Progenitor cell of endocrine pancreas (in vitro differentiated cells): ENCODE measurements at places on chromosomes 7 and 10. TPM values are rescaled to one million over a fixed set of nuclear protein-coding genes. Genes with fewer than 3 reads are reported as not detected.

DNA sequence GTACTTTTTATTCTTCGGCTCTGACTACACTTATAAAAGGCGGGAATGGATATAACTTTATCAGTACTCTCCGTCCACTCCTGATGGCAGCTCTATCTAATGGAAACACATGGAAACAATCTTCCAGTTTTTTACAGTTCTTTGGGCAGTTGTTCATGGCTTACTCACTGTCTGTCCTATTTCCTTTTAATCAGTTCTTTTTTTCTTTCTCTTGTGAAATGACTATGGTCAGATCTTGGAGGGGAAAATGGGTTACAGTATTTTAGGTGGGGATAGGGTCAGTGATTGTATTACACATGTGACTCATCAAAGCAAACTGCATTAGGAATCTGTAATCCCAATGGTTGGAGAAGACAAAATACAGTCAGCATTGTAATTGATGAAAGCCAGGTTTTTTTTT, 112.4 kb downstream of the BICC1 start:
- H3K36me3 ChIP-seq = no peaks in the 10 kb centered on the region
- no peak for DNase-seq
- no peak overlapping the region for H3K27ac ChIP-seq
- H3K4me1 ChIP-seq = no peaks in the 10 kb centered on the region
- no peak overlapping the region for H3K4me3 ChIP-seq
- H3K27me3 ChIP-seq = no peaks in the 10 kb centered on the region

DNA sequence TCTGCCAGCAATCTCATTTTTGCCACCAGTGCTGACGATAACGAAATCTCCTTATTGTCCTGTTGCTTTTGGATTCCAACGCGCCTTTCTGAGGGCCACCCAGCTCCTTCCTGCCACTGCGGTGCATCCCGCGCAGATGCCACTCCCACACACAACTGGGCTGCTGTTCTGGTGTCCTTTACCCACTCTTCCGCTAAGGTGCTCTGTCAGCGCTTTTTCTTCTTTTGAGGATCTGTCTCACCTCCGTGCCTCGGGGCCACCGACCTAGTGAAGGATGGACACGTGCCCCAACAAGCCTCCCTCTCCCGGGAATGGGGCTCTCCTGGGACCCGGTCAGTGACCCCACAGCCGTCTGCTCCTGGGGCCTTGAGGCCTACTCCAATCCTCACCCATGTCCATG, 314.3 kb upstream of the COBL start:
- peaks cover 5% of the 10 kb centered on the region for H3K4me1 ChIP-seq
- H3K36me3 ChIP-seq = no peaks in the 10 kb centered on the region
- H3K27me3 ChIP-seq = peaks cover 14% of the 10 kb centered on the region
- no peak overlapping the region for H3K4me3 ChIP-seq
- DNase-seq = no peak
- H3K27ac ChIP-seq = no peak overlapping the region

Gene NUTM2E
- total RNA-seq = 0.36 and 0.40 TPM in 2 replicates

GRCh38 chr10:67438605-67439304, 257.2 kb downstream of the CTNNA3 start:
- no peaks in the 10 kb centered on the region for H3K36me3 ChIP-seq
- H3K4me1 ChIP-seq = no peaks in the 10 kb centered on the region
- no peaks in the 10 kb centered on the region for H3K27me3 ChIP-seq
- no peak overlapping the region for H3K4me3 ChIP-seq

DNA sequence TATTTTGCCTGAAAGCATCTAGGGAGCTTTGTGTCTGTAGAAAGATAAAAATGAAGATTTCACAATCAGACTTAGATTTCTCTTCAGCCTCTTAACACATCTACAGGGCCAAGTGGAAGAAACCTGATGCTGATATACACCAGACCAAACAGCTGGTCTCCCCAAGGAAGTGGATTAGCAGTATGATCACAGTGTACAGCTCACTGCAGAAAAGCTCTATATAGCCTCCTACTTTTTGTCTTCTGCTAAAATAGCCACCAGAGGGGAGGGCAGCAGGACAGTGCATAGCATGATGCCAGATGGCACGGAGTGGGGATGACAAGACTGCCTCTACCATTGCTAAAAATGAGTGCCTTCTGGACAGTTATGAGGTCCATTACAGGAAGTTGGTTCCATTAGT, 16.0 kb downstream of the FAM13C start:
- DNase-seq = no peak
- no peak overlapping the region for H3K27ac ChIP-seq
- peaks cover 2% of the 10 kb centered on the region for H3K36me3 ChIP-seq
- H3K4me3 ChIP-seq = no peak overlapping the region
- H3K4me1 ChIP-seq = no peaks in the 10 kb centered on the region
- H3K27me3 ChIP-seq = no peaks in the 10 kb centered on the region

Gene IDI2
- total RNA-seq = not detected in 2 replicates

- no peak overlapping the region for H3K4me3 ChIP-seq
- no peak for DNase-seq
- no peaks in the 10 kb centered on the region for H3K36me3 ChIP-seq
Measured at GRCh38 chr7:28701731-28702130, 256.4 kb downstream of the TRIL start.

- peaks cover 7% of the 10 kb centered on the region for H3K4me1 ChIP-seq
- H3K36me3 ChIP-seq = no peaks in the 10 kb centered on the region
- H3K27me3 ChIP-seq = peaks cover 64% of the 10 kb centered on the region
- H3K27ac ChIP-seq = no peak overlapping the region
- no peak overlapping the region for H3K4me3 ChIP-seq
Measured at GRCh38 chr7:99191869-99192596, 15.9 kb downstream of the KPNA7 start.

Gene PNLIP
- not detected in 2 replicates for total RNA-seq

DNA sequence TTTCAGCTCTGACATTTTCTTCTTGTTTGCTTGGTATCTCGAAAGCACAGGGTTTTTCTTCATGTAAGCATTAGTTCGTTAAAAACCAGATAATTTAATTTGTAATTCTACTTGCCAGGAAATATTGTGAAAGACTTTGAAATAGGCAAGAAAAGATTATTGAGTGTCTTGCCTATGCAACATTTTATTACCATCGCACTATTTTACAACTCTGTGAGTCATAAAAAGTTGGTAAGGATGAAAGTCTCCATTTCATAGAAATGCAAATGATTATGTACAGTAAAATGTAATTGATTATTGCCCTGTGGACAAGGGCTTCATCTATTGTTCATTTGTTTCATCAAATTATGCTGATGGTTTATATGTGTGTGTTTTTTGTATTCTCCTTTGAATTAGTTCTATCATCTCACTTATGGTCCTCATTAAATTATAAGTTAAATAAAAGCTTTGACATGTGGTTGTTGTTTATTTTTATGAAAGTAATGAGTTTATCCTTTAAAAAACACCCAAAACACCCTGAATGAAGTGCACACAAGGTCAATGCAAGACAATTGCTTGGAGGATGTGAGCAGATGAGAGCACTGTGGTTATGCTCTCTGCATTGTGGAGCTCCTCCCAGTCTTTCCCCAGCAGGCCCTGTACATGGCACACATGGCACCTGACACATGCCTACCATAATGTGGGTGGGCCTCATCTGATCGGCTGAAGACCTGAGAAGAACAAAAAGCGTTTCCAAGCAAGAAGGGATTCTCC, 230.8 kb downstream of the CXCL12 start:
- no peak for DNase-seq
- peaks cover 1% of the 10 kb centered on the region for H3K36me3 ChIP-seq
- no peaks in the 10 kb centered on the region for H3K27me3 ChIP-seq
- H3K4me3 ChIP-seq = no peak overlapping the region

Gene CFAP46
- total RNA-seq = 12.5 and 15.4 TPM in 2 replicates

Gene FAM25C
- total RNA-seq = not detected in 2 replicates

Gene CFAP70
- total RNA-seq = 5.3 and 5.6 TPM in 2 replicates

Gene AFAP1L2
- 0.98 and 1.8 TPM in 2 replicates for total RNA-seq

Gene DOCK1
- total RNA-seq = 77.8 and 81.2 TPM in 2 replicates

GRCh38 chr7:10128748-10129147, 844.9 kb upstream of the PHF14 start:
- no peaks in the 10 kb centered on the region for H3K36me3 ChIP-seq
- no peak for DNase-seq
- no peaks in the 10 kb centered on the region for H3K27me3 ChIP-seq

Gene GTF2I
- total RNA-seq = 605 and 607 TPM in 2 replicates

DNA sequence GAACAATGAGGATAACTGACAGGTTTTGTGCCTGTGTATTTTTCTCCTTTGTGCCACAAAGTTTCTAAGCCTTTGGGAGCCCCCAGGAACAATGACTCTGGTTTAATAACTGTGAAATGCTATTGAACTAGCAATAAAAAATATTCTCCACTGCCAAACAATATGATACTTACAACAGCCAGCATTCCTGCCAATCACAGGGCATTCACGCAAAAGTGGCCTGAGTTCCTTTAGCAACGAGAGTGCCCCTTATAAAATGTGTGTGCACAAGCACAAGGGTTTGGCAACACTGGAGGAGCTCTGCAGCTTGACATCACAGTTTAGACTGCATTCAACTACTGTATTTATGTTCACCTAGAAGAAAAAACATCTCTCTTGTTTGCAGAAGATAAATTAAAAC, 412.9 kb upstream of the NFE2L3 start:
- DNase-seq = no peak
- H3K27me3 ChIP-seq = peaks cover 9% of the 10 kb centered on the region
- H3K36me3 ChIP-seq = no peaks in the 10 kb centered on the region

- H3K27ac ChIP-seq = no peak overlapping the region
- H3K4me1 ChIP-seq = peaks cover 7% of the 10 kb centered on the region
- no peak overlapping the region for H3K4me3 ChIP-seq
- DNase-seq = no peak
- H3K36me3 ChIP-seq = no peaks in the 10 kb centered on the region
Measured at GRCh38 chr10:117736655-117737054, 194.1 kb downstream of the EMX2 start.

- H3K36me3 ChIP-seq = no peaks in the 10 kb centered on the region
- peaks cover 46% of the 10 kb centered on the region for H3K27me3 ChIP-seq
- no peak overlapping the region for H3K4me3 ChIP-seq
- no peaks in the 10 kb centered on the region for H3K4me1 ChIP-seq
Measured at GRCh38 chr10:8272794-8273425, 218.4 kb downstream of the GATA3 start.
